Cerebellar cortex (tissue), 1 donor: ENCODE measurements at places on chromosomes 4 and X.

DNA sequence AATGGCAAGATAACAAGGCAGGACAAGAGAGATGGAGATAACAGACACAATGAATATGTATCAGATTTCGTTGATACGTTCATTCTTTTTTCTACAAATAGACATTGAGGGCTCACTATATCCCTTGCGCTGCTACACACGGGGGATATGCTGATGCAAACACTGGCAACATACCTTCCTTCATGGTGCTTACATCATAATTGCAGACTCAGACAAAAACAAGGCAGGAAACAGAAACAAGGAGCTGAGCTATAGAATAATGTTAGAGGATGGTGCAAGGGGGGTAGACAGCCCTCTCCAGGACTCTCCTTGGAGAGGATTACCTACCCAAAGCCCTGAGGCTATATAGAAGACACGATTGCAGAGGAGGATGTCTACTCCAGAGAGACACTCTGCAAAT lies 1069.5 kb downstream of the DMD start:
- no peak for DNase-seq

GRCh38 chr4:48651914-48652313 lies 128.2 kb downstream of the FRYL start:
- DNase-seq = no peak

DNA sequence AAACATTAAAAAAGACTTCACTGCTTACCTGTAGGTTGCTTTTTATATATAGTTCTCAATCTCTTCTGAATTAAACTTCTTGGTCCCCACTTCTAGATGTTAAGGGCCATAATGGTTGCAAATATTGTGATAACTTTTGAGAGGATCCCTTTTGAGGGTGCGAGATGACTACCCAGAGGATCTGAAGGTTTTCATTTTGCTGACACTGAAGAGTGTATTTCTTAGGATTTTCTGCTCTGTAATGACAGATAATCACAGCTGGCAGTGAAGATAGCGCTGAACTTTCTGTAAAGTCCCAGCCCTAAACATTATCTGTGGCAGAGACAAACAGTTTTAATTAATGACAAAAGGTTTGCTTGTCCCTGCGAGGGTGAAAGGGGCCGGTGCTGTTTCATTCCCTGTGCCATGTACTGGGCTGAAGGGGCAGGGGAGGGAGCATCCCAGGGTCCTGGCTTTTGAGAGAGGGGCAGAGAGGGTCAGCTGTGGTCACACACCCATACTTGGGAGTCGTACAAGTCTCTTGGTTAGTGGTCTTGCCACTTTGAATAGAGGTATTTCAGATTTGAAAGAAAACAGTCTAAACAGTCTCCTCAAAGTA lies 22.2 kb downstream of the CLCN4 start:
- no peak for DNase-seq

- no peak for DNase-seq
These were observed 327.9 kb upstream of the PITX2 start for GRCh38 chr4:110950731-110951130.

GRCh38 chr4:111115881-111116280 lies 493.0 kb upstream of the PITX2 start:
- no peak for DNase-seq

DNA sequence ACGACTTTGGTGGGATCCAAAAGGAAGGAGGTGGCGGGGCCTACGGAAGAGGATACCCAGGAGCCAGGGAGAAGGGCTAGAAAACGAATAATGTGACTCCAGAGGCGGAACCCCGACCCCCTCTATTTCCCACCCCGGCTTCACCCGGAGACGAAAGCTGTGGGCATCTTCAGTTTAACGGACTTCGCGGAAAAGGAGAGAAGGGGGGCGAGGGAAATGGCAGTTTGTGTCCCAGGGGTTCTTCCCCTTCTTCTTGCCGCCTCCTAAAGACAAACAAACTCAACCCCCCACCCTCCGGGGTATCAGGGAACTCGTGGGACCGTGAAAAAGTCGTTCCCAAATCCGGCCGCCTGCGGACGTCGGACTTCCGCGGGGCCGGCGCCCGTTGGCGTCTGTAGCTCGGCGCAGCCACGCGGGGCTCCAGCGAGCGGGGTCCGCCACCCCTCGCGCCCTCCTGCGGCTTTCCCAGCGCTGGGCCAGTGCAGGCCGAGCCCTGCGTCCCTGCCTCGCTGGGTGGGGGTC lies 3.6 kb upstream of the LEF1 start:
- no peak for DNase-seq

DNA sequence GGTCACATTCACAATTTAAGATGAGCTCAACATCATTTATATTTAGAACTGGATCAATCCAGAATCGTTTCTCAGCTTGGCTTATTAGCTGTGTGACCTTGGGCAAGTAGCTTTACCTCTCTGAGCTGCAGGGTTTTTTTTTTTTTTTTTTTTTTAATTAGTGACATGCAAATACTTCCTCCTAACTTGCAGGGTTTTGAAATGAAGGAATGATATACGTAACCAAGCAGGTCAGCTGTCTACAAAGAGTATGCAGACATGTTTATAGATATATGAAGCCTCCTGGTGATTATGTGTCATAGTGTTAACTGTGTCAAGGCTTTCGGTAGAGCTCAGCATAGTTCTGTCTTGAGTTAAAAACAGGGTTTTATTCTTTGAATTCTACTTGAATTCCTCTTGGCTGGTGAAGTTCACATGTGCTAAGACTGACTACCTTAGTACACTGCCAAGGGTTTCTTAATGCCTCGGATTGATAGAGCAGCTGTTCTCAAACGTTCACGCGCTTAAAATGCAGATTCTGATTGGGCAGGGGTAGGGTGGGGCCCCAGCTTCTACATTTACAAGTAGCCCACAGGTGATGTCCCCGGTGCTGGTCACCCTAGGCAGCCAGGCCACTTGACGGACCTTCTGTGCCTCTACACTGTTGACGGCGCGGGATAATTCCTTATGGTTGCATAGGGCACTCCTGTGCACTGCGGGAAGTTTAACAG lies 654 bp upstream of the STS start:
- no peak for DNase-seq

- no peak for DNase-seq
These were observed 2440.0 kb downstream of the PCDH7 start for GRCh38 chr4:33160126-33160525.

GRCh38 chr4:40462326-40462725 lies 127.2 kb downstream of the CHRNA9 start:
- no peak for DNase-seq

DNA sequence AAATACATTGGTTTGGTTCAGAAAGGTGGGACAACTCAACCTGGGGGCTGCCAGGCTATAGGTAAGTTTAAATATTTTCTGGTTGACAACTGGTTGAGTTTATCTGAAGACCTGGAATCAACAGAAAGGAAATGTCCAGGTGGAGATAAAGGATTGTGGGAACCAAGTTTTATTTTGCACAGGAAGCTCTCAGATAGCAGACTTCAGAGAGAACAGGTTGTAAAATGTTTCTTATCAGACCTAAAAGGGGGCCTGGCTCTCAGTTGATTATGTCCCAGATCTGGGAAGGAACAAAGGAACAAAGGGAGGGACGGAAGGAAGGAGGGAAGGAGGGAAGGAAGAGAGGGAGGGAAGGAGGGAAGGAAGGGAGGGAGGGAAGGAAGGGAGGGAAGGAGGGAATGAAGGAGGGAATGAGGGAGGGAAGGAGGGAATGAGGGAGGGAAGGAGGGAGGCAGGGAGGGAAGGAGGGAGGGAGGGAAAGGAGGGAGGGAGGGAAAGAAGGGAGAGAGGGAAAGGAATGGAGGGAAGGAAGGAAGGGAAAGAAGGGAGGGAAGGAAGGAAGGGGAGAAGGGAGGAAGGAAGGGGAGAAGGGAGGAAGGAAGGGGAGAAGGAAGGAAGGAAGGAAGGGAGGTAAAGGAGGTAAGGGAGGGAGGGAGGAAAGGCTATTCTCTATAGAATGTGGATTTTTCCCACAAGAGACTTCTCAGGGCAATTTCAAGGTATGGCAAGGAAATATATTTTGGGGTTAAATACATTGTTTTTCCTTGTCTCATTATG lies 186.7 kb downstream of the DHRSX start:
- DNase-seq = no peak

DNA sequence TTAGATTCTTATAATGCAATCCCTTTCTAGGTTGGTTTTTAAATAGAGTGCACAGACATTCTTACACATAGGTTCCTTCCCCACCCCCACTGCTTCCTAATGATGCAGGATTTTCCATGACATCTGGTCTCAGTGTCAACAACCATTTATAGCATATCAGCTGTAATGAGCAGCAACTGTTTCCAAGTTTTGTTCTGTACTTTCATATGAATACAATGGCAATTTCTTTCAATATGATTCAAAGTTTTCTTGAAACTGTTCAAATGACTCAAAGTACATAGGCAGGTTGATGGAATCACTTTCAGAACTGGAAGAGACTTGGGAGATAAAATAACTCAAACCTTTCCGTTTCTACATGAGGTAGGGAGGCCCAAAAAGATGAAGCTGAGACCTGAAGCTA lies 220.7 kb downstream of the CAMK2D start:
- DNase-seq = peak; percentile 30

- DNase-seq = peak; percentile 5
These were observed 721 bp upstream of the MAOA start for GRCh38 chrX:43655151-43656004.

DNA sequence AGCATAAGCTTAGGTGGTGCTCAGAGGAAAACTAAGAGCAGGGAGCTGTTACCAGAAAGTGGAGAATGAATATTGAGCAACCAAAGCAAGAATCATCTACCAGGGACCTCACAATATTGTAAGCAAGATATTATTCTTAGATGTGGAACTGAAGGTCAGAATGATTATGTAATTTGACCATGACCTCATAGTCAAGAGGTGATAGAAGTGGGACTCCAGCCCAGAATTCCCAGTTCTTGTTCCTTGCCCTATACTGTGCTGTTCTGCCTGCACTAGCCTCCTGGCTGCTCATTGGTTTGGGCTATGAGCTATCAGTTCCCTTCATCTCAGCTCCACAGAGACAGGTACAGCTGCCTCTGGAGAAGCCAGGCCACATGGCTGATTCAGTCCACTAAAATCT lies 229.4 kb downstream of the LDB2 start:
- no peak for DNase-seq

GRCh38 chr4:76488888-76489685 lies 54.1 kb downstream of the SHROOM3 start:
- no peak for DNase-seq

- DNase-seq = no peak
These were observed 56.8 kb downstream of the SMIM20 start for GRCh38 chr4:25970691-25971432.

DNA sequence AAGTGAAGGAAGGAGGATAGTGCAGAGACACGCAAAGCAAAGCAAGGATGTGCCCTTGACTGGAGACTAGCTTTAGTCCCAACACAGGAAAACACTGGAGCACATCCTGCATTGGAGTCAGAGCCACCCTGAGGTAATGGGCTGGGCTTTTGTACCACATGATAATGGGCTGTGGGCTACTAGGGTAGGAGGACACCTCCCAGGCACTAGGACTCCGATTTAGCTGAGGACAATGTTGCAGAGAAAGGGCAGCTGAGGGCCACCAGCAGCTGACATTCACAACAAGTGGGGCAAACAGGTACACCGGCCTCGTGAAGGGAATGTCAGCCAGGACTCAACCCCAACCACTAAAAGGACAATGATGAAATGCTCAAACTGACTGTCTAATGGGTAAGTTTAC lies 10.2 kb downstream of the SDAD1 start:
- DNase-seq = no peak

DNA sequence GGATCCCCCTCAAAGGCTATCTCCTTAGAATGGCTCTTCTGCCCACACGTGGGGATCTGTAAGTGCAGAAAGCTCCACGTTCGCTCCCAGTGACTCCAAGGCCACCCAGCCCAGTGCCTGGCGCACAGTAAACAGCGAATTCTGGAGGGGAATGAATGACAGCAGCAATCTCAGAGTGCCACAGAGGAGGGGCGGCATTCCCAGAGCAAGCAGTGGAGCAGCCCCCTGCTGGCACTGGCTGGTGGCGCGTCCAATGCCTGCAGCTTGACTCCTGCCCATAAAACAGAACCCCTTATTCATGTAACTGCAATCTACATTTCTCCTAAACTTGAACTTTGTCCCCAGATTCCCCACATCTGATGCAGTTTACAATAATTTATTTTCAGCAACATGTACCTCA lies 6.9 kb upstream of the HELT start:
- no peak for DNase-seq

DNA sequence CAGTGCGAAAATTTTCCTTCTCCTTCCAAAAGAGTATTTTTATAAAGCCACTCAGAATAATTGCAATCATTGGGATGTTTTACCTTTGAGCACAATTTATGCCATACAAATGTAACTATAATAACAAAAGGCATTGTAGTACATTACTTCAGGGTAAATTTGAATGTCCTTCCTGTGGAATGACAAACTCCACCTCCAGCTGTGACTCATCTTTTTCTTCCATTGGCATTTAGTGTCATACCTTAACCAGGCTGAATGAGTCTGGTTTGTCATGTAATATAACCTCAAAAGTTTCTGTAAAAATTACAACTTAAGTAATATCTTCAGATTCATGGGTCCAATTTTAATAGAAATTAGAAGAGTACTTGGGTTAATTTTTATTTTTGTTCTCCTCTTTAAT lies 93.3 kb downstream of the TMEM47 start:
- DNase-seq = no peak

GRCh38 chrX:109374262-109374960 lies 107.5 kb downstream of the GUCY2F start:
- no peak for DNase-seq

DNA sequence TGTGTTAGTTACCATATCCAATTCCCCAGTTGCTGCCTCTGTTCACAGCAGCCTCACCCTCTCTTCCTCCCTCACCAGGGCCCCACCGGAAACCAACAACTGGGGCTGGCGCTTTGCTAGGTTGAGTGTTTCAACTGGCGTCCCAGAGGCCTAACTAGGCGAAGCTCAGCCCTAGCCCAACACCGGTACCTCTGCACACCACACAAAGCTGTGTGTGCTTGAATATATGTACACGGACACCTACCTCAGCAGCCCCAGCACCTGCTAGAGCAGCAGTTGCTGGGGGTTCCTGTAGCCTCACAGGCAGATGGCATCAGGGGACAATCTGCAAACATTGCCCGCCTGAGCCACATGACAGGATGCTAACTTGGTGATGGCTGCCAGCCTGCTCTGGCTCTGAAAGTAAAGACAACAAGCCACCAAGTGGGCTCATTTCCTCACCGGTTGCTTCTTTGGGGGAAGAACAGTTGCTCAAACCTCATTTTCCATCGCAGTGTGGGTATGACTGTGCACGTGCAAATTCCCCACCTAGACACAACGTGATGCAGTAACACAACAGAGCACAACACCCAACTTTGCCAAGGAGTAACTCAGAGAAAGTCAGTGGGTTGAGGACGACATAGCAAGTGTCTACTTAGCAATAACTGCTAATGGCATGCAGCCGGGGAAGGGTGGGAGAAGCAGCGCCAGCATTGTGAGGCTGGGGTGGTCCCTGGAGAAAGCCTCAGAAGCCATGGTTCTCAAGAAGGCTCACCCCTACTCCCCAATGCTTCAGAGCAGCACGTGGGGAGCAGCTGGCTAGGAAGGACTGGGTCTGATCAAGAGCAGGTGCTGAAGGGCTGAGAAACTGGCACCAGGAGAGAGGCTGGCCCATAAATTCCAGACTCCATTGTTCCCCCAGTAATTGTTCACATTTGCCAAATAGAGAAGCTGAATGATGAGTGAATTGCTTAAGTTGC lies 139.5 kb downstream of the SH3KBP1 start:
- DNase-seq = no peak
